Mammary epithelial cell (primary cell): ENCODE measurements at places on chromosomes 12 and 14.

- DNase-seq, result no peak
Observed at GRCh38 chr12:77163074-77164038, 98.0 kb upstream of the E2F7 start.

GRCh38 chr14:34461334-34462131 lies 507 bp downstream of the SPTSSA start:
- peak; percentile 42 for DNase-seq

GRCh38 chr12:40382217-40382616 lies 157.4 kb downstream of the LRRK2 start:
- DNase-seq, result no peak

- DNase-seq, result peak; percentile 42
Observed at GRCh38 chr12:100267603-100268281, 765 bp downstream of the SCYL2 start.

DNA sequence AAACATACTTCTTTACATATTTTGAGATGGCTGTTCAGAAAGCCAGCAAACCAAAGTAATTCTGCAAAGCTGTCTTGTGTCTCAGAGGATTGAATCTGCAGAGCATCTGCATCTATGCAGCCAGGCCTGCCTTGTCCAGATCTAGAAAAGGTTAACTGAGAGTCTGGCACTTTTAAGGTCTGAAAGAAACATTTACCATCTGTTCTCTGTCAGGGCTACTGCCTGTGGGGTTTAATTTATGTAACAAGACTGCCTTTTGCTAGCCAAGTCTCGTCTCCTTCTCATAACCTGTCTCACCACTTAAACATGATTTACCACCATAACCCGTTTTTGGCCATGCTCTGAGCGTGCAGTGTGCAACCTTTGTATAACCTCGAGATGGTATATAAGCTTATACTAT lies 194.2 kb downstream of the SYT10 start:
- DNase-seq, result no peak

- no peak for DNase-seq
Observed at GRCh38 chr14:96574171-96574632, 72.0 kb downstream of the PAPOLA start.

DNA sequence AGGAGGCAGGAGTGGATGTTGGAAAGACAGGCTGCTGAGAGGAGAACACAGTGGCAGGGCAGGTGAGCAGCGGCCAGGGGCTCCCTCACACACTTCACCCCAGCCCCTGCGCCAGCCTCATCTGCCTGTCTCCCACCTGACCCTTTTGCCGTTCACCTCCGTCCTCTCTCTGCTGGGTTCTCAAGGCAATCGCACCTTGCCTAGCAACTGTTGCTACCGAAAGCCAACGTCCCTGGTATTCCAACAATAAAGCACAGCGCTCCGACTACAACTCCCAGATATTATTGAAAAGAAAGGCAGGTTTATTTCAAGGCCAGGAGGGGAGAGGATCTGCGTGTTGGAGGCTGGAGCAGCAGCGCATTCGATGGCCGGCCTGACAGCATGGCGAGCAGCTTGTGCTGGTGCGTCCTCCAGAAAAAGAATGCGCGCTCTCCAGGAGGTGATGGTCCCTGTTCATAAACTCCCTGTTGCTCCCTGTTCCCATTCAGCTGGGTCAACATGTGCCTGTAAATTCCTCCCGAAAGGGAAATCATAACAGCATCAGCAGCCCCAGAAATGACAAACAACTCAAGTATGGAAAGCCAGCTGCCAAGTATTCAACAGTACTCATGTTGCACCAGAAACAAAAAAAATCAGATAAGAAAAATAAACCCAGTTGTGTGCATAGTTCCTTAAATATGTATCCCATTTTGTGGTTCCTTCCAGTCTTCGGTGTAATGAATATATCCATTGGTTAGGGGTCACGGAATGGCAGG lies 153.0 kb upstream of the DIO3 start:
- DNase-seq, result no peak

- DNase-seq, result no peak
Observed at GRCh38 chr14:99672506-99673304, 11.4 kb upstream of the CYP46A1 start.

DNA sequence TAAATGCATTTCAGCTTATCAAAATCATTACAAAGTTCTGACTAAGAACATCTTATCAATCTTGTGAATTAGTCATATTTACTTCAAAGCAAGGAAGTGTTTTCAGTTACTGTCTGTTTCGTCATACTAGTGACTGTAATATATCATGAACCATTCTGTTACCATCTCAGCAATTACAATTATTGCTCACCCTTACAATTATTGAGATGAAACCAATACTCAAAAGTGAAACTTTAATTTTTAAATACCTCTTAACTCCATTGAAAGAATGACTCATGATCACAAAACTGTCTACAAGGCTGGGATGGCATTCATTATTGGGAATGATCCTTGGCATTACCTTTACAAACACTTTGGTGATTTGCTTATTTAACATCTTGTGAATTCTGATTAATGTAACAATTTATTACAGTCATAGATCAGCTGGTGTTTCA lies 90.3 kb downstream of the RPS6KA5 start:
- DNase-seq, result peak; percentile 50

DNA sequence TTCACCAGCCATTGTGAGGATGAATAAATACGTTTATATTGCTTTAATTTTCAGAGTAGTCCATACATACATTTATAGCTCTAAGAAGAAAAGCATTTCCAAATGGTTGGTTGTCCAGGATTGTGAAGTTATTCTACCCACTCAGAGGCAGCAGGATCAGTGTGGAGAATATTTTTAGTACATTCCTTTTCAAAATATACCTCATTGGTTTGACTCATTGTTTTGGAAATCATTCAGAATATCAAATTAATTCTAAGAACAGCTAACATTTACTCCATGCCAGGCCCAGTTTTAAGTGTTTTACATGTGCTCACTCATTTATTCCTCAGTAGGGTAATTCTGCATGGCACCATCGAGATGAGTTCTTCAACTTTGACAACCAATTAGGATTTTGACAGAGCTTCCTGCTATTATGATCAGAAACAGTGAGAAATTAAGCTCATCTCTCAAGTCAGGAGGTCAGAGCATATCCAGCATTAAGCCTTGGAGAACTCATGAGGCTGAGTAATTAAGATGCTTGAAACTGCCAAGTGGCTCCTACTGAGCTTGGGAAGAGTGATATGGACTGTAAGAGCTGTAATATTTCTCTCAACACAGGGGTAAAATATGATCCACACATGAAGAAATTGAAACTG lies 153.3 kb upstream of the CLEC14A start:
- no peak for DNase-seq

- DNase-seq, result no peak
Observed at GRCh38 chr14:37493606-37494005, 101.4 kb downstream of the FOXA1 start.

GRCh38 chr12:120680165-120680738 lies 6.7 kb upstream of the MLEC start:
- no peak for DNase-seq

- DNase-seq, result peak; percentile 48
Observed at GRCh38 chr14:54109521-54110120, 153.0 kb upstream of the BMP4 start.

GRCh38 chr12:115956659-115957058 lies 320.8 kb downstream of the MED13L start:
- DNase-seq, result no peak

DNA sequence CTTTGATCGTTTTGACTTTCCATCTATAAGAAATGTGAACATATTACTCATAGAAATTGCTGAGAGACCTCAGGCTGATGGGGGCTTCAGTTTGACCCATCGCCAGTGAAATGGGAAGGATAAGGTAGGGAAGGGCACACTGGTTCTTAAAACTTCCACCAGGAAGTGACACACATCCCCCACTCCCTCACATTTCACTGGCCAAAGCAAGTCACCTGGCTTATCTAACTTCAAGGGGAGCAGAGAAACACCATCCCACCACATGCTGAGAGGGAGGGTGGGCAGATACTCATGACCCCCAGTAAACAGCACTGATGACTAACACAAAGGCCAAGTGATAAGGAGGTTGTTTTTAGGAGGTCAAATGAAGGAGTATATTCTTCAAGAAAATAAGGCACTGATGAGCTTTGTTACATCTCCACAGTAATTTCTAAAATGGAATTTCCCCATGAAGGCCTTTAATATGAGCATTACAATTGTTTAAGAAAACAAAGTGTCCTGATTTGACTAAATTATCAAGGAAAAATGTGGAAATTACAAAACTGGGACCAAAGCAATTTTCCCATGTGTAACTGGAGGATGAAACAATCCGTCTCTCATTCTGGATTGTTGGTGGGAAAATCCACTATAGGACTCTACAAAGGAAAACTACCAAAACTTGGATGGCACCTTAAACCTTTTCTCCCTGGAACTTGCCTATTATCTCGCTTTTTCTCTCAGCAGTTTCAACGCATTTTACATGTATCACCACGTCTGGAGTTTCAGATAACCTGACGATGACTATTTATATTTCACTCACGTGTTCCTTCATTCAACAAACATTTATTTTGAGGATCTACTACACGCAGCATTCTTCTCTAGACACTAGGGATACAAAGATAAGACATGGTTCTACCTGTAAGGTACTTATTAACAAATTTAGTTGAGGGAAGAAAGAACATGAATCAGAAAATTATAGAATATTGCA lies 91.8 kb upstream of the EEA1 start:
- DNase-seq, result no peak

GRCh38 chr12:113961921-113962710 lies 4.0 kb downstream of the RBM19 start:
- DNase-seq, result peak; percentile 52

- DNase-seq, result no peak
Observed at GRCh38 chr12:29004066-29004935, 144.8 kb upstream of the FAR2 start.

GRCh38 chr12:54689034-54689372 lies 40.8 kb upstream of the DCD start:
- DNase-seq, result no peak

- no peak for DNase-seq
Observed at GRCh38 chr12:12290206-12290605, 23.4 kb upstream of the LRP6 start.

DNA sequence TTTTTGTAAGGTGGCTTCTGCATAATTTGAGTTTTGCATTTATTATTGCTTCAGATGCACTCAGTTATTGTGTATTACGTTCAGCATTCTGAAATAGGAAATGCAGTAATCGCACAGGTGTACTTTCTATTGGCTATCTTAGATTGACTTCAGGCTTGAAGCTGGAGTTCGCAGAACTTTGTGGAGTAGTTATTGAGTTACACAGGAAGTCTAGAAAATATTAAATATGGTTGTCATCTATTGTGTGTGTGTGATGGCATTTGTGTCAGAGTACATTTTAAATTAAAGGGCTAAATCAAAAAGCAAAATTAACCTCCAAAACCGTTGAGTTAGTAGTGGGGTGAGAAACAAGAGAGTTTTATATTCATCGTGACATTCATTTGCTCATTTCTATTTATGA lies 2.7 kb downstream of the ARID2 start:
- DNase-seq, result peak; percentile 54

DNA sequence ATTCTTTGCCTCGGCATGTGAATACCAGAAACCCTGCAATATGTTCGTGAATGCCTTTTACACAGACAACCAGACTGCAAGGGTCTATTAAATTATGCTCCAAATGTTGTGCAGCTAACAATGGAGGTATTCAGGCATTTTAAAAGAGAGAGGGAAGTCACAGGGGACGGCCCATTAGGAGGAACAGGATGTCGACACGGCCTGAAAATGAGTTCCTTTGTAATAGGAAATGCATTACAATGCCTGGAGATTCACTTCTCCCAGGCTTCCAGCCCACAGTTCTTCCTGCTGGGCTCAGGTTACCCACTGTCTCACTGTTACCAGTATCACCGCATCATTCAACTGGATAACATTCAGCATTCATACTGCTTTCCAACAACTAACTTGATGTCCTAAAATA lies 2.5 kb downstream of the DUSP6 start:
- DNase-seq, result peak; percentile 62

DNA sequence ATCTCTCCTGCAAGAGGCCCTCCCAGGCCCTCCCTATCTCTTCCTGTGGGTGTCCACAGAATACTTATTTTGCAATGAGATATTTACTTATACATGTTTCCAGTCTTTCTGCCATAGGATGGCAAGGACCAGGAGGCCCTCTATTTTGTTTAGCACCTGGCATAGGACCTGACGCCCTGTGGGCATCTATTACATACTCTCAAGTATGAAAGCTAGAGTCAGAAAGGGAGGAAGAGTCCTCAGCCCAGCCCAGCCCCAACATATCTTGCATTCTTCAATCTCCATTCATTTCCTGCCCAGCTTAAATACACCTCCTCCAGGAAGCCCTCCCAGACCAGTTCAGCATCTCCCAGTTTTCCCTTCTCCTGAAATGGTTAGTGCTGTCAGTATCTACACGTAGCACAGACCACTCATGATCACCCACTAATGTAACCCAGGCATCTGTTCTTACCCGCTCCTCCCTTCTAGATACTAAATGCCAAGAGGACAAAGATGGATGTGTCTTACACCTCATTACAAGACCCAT lies 7.4 kb downstream of the FOXN4 start:
- DNase-seq, result no peak

GRCh38 chr12:11568155-11568761 lies 81.2 kb upstream of the ETV6 start:
- DNase-seq, result no peak

DNA sequence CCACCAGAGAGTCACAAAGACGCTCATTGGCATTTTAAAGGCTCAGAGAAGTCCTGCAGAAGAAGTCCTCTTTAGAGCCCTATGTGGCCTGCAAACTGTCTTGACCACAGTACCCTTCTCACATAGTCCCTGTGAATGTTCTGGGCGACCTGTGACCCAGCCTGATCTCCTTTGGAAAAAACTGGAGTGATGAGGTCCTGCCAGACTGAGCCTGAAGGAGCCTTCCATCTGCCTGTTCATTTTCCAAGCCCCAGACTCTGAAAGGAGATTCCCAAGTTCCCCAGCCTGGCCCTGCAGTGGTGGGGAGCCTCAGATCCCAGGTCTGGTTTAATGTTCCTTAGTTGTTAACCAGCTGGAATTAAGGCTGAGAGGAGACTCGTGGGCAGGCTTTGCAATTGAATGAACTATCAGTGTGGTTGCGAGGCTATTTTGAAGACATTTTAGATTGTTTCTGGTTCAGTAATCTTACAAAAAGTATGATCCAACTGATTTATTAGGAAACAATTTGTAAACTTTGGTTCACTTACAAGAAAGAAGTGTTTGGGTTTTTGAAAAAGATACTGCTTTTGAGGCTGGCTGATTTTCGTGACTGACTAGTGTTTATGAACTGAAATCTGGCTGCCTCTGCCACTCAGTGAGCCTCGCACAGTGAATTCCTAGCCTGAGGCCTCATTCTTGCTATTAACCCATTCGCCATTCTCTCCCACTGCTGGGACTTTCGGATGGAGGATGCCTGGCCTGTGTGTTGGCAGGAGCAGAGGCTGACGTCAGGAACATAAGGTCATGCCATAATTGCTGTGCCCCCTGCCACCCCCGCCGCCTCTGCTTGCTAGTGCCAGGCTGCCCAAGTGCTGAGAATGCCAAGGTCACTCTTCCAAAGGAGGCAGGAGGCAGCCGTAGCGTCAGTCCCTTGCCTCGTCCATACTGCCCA lies 249.0 kb downstream of the CACNA1C start:
- DNase-seq, result peak; percentile 20
